ENCODE measurements at places on chromosomes 12 and 14.

DNA sequence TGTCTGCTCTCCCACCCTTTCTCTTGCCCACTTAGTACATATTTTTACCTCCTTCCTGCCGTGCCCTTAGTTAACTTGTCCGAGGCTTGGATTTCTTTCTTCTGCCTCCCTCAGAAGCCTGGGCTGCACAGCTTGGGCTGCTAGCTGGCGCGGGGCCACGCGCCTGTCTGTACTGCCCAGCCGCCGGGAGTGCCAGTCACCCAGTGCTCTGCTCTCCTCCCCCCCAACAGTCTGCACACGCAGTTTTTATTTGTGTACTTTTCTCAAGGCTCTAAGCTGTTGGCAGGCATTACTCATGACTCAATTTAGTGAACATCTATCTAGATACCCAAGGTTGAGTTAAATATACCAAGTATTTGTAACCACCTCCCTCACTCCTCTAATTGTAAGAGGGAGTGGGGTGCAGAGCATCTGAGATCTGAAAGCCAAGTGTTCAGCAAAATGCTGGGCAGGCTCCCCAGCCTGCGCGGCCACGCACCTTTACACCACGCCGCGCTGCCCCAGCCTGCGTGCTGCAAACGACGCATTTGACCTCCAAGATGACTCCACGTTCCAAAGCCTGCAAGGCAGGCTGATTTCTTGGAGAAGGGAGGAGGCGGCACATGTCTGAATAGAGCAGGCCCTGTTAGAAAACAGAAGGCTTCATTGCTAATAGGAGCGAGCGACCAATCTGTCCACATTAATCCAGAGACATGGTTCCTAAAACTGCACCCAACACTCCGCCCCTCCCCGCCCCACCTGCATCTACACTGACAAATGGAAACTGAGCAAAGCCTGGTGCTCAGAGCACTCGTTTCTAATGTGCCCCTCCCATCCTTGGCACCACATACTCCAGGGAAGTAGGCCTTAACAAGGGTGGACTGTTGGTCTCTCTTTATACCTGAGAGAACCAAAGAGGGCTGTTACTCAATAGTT, 18.2 kb upstream of the CACNA2D4 start:
- DNase-seq: no peak

- DNase-seq: no peak
These were observed 257.6 kb downstream of the EGLN3 start for GRCh38 chr14:33693237-33693636.

GRCh38 chr14:72741826-72742117, 152.1 kb downstream of the DPF3 start:
- DNase-seq: no peak

DNA sequence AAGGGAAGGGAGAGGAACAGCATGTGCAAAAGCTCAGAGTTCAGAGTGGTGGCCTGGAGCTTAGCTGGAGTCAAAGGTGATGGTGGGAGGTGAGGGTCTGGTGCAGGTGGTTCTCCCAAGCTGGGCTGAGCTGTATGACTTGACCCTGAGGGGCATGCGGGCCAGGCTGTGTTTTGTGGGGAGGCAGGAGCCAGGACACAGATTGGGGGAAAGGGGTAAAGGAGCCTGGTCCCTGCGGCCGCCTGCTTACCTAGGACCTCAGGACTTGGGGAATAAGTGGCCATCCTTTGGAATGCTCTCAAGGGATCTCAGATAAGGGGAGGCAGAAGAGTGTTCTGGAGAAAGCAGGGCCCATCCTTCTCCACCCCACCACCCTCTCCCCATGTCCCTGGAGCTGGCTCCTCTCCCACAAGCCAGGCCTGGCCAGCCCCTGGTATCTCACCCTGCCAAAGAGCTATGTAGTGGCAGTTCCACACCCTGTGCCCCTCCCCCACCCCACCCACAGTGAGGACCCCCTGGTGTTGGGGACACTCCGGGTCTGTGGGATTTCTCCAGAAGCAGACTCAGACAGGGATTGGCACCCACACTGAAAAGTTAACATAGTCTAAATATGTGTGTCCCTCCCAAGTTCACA, 19.9 kb upstream of the CEP170B start:
- DNase-seq: no peak

DNA sequence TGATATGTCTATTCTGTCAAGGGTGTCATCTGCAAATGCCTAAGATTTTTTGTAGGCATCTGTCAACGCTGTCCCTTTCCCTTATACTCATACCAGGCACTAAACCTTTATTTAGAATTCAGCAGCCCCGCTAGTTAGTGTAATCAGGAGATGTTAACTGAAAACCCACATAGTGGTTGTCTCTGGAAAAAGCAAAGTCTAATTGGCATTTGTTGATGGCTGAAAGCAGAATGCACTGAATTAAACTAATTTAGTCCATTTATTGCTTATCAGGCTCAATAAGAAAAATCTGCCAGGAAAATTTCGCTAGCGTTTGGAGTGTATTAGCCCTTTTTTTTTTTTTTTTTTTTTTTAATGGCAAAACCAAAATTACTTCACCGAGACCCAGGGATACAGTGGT, 34.5 kb downstream of the TDP1 start:
- DNase-seq: no peak

DNA sequence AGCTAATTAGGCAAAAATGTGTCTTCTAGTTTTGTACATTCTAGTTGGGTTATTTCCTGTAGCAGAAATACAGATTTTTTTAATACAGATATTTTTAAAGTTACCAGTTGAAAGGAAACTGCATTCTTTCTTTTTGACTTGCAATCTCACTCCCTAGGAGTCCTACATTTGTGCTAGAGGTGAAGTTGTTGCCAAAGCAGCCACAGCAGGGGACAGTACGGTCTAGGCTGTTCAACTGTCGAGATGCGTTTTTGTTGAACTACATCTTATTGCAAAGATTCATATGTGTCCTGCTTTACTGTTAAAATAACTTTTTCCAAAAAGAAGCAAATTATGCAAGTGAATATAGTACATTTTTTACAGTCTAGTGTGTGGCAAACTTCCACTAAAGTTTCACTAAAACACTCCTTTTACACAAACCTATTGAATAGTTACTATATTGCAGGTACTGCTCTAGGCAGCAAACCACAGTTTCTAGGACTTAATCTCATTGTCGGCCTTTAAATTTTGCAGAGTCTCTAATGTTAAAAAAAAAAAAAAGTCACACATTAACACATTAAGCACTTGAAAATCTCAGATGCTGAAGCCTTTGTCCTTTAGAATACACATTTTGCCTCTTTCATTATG, 30.2 kb upstream of the SRGAP1 start:
- peak; percentile 14 for DNase-seq

- DNase-seq: peak; percentile 60
These were observed 857 bp downstream of the ETNK1 start for GRCh38 chr12:22625762-22626294.

DNA sequence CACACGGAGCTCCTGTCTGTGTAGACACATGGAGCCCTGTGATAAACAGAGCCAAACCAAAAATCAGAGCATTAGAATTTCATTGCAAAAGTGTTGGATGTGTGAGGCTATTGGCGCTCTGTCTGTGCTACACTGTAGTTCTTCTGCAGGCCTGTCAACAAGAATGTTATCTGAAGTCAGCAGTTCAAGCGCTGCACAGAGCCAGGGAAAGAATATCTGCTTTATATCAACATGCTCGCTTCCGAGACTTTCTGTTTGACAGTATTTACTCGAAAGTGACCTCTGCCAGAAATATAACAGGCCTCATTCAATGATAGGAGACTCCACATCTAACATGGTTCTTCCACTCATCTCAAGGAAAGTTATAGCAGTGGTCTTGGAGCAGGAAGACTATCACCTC, 118.3 kb downstream of the CCER1 start:
- no peak for DNase-seq

DNA sequence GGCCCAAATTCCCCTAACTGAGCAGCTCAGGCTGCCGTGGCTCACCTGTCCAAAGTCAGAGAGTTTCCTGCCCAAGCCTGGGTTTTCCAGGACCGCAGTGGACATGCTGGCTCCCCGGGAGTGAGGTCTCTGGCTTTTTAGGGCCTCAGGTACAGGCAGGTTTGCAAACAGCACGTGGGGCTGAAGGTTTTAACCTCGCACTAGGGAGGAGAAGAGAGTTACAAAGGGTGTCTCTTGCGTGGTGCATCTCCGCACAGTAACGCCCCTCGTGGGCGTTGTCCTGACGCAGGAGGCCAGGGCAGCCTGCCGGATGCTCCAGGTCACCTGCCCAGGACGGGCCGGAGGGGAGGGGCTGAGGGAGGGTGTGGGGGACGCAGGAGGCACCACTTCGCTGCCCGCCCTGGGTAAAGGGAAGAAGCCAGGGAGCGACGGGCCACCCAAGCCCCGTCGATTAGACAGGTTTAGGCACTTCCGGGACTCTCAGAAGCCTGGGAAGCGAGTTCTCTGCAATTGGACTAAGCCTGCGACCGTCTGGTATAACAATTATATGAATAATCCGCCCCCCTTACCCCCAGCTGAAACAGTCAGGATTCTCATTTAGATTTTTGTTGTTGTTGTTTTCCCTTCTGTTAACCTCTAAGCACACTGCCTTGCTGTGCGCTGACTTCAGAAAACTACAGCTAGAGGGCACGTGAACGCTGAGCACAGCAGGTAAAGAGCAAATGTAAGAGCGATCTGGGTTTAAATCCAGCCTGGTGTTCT, at the start of gene PAH:
Gene PAH (minus strand): TSS at position 219 of the 762 bp plus-strand sequence. CDS start 114 bp downstream, at position 105.
- DNase-seq: peak; percentile 53

GRCh38 chr12:131041216-131041967, 87.7 kb downstream of the ADGRD1 start:
- no peak for DNase-seq

DNA sequence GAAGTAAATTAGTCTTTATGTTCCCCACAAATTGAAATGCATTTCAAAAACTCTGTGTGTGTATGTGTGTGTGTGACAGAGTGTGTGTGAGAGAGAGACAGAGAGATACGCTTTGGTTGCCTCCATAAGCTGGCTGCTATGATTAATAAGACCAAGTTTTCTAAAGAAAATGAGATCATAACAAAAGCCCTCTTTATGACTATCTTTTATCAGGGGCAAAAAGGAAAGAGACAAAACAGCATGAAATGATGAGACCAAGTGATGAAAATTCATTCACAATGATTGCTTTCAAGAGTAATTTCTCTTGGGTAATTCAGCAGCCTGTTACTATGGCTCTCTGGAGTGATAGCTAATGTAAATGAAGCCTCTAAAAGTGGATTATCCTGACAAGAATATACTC, 277.6 kb upstream of the PLEKHG7 start:
- no peak for DNase-seq

GRCh38 chr14:74792249-74793039, 29.3 kb downstream of the YLPM1 start:
- DNase-seq: no peak

DNA sequence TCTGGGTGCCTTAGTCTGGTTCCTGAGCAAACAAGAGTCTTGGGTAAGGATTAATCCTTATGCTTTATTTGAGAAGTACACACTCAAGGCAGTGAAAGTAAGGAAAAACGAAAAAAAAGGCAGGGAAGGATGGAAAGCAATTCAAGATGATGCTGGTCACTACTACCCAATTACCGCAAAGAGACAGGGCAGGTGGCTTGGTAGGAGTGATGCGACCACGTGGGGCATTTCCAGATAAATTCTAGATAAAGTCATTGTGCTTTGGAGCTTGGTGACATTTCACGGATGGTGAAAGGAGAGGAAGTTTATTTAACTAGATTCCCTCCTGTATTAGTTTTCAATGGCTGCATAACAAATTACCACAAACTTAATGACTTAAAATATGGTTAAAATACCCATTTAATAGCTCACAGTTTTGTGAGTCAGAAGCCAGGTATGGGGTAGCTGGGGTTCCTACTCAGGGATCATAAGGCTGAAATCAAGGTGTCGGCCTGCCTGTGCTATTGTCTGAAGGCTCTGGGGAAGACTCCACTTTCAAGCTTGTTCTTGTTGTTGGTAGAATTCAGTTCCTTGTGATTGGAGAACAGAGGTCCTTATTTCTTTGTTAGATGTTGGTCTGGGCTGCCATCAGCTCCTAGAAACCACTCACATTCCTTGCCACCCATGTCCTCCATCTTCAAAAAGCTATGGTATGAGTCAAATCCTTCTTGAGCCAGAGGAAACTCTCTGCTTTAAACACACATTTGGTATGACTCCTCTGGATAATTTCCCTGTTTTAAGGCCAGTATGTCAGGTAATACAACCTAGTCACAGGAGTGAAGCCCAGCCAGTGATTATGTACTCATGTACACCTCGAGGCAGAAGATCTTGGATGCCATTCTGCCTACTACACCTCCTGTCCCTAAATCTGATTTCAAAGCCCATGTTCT, 5.6 kb upstream of the HMGA2 start:
- DNase-seq: no peak

DNA sequence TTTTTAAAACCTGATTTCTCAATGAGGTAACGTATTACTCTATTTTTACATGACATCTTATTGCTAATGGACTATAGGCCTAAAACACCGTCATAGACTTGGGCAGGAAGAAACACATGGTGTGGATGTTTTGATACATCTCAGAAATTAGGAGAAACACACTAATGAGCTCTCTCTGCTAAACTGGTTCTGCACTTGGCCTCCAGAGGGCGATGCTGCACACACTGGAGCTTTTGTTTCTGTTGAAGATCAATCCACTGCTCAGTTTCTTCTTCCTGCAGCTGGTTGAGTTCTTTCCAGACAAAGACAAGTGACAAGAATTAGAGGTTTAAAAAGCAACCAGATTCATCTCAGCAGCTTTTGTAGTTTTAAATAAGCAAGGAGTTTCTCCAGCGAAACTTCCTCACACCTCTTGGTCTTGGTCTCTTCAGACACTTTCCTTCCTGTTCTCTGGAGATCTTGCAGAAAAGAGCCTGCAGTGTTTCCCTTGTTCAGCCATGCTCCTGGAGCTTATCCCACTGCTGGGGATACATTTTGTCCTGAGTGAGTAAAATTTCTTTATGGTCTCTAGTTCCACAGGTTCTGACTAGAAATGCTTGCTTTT, 178.5 kb upstream of the OR4E1 start:
- peak; percentile 82 for DNase-seq

GRCh38 chr14:64756712-64757111, 52.5 kb downstream of the PLEKHG3 start:
- DNase-seq: no peak

DNA sequence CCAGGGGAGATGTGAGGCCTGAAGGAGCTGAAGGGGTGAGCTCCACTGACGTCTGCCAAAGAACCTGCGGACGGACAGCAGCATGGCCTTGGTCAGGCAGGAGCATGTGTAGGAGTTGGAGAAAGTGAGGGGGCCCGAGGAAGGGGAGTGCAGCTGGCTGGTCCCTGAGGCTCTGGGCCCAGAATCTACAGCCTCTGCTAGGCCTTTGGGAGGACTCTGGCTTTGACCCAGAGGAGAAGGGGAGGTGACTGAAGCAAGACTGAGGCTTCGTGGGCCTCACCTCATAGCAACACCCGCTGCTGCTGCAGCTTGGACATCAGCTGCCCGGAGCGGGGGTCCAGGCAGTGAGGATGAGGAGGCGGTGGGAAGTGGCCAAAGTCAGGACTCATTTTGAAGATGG, 216.6 kb upstream of the FKBP4 start:
- no peak for DNase-seq

Measured in Karpas-422 (cell line).